ENCODE measurements at places on chromosomes 4 and X.

- no peak for DNase-seq
These were observed 135.7 kb downstream of the QDPR start for GRCh38 chr4:17376205-17376604.

DNA sequence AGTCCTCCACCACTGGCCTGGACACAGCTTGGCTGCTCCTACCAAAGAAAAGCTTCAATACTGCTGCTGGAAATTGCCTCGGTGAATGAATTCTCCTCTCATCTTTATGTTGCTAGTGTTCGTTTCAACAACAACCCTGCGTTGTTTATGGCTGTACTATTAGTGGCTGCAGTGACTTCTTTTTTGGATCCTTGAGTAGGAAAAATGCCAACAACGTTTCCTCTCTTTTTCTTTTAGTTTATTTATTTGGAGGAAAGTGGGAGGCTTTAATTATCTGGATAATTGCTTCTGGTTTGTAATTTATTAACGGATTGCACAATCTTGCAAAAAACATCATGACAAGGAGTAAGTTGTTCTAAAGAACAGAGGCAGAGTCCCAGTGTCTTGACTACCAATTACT is 464.1 kb upstream of the TRAM1L1 start:
- DNase-seq: no peak

DNA sequence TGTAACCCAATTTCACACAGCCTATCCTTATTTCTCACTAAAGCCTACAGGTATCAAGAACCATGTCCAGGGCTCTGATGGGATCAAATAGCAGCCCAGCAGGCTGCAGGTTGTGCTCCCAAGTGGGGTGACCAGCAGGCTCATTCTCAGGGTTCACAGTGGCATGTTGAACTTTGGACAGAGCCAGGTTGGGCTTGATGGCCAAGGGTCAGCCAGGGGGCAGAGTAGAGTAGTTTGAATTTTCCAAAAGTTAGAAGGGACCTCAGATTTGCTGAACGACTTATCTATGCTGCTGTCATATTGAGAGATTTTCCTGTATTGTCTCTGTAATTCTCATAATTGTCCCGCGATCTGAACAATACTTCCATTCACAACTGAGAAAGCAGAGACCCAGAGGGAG is 310.8 kb upstream of the BOD1L1 start:
- DNase-seq: no peak

DNA sequence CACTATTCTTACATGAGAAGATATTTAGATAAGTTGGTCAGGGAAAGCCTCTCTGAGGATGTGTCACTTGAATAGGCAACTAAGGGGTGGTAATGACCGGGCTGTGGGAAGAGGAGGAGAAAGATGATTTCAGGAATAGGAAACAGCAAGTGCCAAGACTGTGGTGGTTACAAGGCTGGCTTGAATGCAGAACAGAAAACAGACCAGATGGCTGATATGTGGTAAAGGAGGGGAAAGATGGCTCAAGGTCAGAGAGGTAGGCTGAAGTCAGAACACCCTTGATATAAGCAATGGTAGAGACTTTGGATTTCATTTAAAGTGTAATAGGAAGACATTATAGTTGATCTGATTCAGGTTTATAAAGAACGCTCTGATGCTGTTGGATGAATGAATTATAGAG is 15.0 kb downstream of the TLR7 start:
- DNase-seq: no peak

- no peak for DNase-seq
These were observed 1.6 kb upstream of the ZC4H2 start for GRCh38 chrX:64977830-64978229.

DNA sequence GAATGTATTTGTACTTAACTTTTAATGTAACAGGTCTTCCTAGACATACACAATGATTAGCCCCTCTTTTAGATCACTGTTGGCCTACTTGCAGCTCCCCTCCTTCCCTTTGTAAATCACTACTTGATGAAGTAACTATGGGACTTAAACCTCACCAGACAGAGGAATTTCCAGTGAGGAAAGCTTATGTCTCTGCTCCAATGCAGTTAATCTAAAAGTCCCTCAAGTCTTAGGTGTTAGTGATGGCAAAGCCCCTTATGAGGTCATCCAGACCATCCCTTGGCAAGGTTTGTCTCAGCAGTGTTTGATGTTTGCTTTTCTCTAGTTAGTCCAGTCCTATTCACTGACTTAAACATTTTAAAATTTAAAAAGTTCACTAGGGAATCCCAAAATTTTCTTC is 877.3 kb upstream of the INTU start:
- DNase-seq: no peak

- no peak for DNase-seq
These were observed 40.7 kb downstream of the NPY2R start for GRCh38 chr4:155249016-155249566.

DNA sequence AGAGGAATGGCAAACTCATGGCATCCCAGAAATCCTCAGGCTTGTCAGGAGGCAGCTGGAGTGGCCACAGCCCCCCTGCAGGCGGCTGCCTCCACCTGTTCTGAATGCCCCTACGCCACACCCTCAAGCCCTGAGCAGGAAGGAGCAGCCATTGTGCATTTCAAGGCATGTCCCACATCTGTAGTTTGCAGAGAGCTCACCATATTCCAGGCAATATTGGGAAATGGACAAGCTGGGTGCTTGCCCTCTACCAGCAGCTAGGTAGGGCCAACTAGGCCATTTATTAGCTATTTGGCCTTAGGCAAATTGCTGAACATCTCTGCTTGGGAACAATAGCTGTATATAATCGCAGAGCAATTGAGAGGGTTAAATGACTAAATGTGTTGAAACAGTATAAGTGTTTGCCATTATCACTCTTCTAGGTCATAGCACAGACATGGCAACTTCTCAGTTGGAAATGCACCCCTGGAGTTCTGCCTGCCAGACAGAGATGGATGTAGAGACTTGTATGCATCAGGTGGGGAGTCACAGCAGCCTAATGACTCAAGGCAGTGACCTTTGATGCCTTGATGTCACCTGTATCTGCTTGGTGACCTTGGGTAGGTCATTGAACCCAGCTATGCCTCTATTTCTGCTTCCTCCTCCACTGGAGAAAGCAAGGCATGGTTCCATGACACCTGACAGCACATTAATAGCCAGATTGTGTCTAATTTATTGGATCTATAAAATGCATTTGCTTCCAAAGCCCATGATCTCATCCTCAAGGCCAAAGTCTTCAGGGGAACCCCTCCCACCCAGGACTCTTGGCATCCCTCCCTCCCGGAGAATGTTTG is 52.8 kb downstream of the FHDC1 start:
- no peak for DNase-seq

DNA sequence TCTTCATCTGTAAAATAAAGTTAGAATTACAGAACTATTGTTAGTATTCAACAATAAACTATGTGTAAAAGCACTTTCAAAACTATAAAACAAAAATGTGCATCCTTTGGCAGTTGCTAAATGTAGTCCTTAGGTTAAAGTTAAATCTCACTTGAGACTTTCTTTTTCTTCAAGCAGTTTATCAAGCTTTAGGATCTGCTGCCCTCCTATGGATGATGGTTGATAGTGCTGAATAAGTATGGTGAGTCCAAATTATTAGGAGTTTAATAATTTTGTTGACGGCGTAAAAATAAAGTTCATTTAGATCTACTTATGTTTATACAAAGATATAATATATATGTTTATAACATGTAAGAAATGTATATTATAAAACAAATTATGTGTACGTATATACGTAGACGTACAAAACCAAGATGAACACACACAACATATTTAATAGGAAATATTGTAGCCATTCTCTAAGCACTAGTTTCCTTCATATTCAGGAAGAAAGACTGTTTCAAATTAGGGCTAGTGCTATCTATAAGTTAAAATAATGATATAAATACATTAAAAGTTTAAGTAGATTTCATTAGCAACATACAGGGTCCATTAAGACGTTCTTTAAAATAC is 22.3 kb downstream of the UGT2A2 start:
- no peak for DNase-seq

DNA sequence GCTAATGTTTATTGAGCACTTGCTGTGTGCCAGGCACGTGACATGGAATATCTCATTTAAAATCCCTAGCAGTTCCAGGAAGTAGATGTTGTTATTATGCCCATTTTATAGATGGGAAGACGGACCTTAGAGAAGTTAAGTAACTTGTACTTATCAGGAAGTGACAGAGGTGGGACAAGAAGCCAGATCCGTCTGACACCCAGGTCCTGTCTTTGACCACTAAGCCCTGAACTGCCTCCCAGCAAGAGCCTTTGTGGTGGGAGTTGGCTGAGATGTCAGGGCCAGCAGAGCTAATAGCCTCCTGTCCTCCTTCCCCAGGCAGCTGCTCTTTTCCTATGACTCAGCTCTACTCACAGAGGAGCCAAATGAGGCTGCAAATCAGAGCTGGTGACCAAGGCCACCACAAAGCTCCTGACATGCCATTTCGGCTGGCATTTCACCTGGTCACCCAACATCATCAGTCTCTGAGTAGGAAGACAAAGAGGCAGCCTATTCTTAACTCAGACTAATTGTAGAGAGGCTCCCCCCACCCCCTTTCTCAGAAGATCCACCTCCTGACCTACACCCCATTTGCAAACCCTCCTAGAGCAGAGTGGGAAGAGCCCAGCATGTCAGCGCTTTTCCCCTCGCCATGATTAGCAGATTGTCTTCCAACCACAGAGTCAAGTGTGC is 175.1 kb upstream of the KIT start:
- DNase-seq: no peak

- DNase-seq: peak; percentile 32
These were observed 64.8 kb downstream of the TSC22D3 start for GRCh38 chrX:107710617-107711391.

- no peak for DNase-seq
These were observed 182.2 kb downstream of the CAMK2D start for GRCh38 chr4:113579360-113579759.

DNA sequence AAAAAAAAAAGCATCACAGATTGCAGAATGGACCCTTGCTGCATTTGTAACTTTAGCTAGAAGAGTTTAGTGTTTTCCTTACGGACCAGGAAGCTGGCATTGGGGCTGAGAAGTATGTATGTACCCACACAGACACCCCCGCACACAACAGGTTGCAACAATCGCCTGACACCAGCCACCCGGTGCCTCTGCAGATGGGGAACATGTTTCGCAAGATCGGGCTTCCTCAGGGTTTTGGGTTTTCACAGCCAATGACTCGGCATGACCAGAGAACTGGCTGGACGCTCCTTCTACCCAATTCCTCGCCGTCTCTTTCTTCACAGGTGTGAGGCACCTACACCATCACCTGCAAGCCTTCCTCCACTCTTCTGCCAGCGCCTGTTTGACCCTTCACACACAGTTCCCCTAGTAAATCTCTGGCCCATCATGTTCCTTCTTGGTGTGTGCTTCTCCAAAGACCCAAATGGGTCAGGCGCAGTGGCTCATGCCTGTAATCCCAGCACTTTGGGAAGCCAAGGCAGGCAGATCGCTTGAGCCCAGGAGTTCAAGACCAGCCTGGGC is 70.4 kb downstream of the DHRSX start:
- DNase-seq: no peak

GRCh38 chr4:163976588-163976987 is 482.1 kb downstream of the TMA16 start:
- DNase-seq: no peak

DNA sequence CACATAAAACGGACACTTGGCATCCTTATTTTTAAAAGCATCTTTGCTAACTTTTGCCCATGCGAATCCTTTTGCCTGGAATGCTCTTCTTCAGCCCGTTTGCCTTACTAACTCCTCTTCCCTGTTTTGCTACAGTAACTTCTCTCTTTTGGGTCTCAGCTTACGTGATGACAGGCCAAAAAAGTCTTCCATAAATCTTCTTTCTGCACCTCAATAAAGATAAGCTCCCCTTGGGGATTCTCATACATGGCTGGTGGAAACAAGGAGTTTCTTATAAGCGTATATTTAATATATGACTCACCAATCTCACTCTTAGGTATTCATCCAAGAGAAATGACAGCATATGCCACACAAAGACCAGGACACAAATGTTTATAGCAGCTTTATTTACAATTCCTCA is 192.7 kb downstream of the RCHY1 start:
- no peak for DNase-seq

DNA sequence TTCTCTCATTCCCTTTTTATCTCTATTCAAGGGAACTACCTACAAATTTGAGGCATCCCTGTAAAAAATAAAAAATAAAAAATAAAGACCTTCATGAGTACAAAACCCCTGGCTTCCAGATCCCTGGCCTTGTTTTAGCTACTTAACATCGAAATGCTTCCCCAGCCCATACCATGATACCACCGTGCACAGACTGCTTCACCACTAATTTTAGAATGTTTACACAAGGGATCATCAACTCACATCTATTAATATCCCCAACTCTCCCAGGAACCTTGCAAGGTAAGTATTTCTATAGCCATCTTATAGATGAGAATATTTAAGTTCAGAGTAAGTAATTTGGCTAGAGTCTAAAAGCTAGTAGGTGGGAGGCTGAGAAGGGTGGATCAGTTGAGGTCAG is 51.7 kb downstream of the UCHL1 start:
- no peak for DNase-seq

DNA sequence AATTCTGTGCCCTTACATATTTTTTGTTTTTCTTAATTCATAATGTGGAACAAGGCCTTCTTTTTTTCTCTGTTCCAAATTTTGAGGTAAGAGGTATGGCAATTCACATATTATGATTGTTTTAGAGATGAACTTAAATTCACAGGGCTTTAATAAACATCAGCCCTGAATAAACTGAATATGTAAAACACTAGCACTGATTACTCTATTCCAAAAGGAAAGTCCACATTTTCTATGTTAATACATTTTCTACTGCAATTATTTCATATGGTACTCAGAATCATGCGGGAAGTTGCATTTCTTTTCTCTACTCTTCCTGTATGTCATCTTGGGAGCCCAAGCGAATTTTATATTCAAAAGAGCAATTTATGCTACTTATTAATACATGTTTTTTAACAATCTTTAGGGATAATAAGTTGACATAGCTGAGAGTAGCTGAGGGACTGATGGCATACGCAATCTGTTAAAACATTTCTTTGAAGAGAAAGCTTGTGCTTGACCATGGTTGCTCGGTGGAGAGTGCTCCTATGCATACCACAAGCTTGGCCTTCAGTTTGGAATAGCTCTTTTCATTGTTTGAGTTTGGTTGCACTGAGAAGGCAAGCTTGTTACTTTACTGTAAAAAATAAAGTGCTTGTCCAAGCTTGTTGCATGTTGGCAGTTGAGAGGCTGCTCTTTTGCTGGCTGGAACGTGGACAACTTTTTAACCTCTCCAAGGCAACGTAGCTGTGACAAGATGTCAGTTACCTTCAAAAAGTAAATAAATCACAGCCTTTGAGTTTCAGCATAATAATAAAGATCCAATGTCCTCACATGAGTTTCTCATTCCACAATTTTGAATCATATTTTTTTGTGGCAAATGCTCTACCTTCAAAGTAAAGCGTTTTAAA is 196.3 kb upstream of the SPRY1 start:
- no peak for DNase-seq

DNA sequence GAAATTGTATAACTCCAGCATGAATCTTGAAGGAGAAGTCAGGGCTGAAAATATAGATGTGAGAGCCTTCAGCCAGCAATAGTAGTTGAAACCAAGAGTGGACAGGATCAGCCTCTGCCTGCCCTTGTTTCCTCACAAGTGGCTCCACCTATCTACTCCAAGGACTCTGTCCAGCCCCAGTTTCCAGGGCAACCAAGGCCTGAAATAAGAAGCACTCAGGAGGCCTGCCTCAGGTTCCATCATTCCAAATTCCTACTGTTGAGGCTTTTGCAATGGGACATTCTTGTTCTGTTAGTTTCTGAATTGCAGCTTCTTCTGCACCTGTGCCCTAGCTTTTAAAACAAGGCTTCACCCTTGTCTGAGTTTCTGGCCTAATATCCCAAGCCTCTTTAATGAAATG is 41.6 kb downstream of the TRPC5OS start:
- no peak for DNase-seq

GRCh38 chrX:119880552-119881437 is 9.2 kb downstream of the NDUFA1 start:
- DNase-seq: no peak
